Mesothelial cell of epicardium (in vitro differentiated cells): ENCODE measurements at places on chromosomes 1 and 21. TPM values are rescaled to one million over a fixed set of nuclear protein-coding genes. Genes with fewer than 3 reads are reported as not detected.

Gene SPRR4
- not detected in 3 replicates for total RNA-seq

Gene RAB3B
- total RNA-seq, result 3.8 to 4.0 TPM (median 3.9 TPM) in 3 replicates

Gene TCHH
- not detected in 3 replicates for total RNA-seq

Gene PODN
- 4.5 to 4.6 TPM (median 4.6 TPM) in 3 replicates for total RNA-seq

Gene SPSB1
- 22.0 to 24.8 TPM (median 23.9 TPM) in 3 replicates for total RNA-seq
